ENCODE measurements at places on chromosomes 12 and 14. TPM values are rescaled to one million over a fixed set of nuclear protein-coding genes. Genes with fewer than 3 reads are reported as not detected.

- no peak for DNase-seq
These were observed 82.7 kb upstream of the ESRRB start for GRCh38 chr14:76293221-76293620.

DNA sequence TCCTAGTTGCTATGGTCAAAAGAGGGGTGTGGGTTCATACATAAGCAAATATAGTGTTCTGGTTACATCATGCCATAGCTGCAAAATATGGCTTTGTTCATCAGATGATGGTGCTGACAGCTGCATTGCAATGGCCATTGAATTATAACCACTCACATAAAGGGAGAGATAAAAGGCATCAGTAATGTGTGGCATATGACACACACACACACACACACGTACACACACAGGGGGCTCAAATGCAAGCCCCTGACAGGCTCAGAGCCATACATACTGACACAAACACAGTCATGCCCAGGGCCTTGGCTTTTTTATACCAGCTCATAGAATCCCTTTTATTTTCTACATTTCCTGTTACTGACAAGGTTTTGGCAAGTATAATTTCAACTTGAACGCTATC lies 698.9 kb downstream of the BCL11B start:
- DNase-seq = no peak

DNA sequence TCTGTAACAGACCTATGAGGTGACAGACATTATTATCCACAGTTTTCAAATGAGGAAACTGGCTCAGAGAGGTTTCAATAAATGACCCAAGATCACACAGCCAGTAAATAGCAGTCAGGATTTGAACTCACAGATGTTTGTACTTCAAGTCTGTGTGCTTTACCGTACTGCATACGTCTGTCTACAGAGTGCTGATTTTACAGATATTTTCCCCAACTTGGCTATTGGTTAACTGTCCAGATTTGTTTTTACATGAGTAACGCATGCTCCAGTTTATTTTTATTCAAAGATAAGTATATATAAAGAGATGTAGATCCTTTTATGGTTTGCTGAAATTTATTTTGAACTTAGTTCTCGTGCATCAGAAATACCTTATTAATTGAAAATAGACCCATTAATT lies 65.7 kb upstream of the SLC38A2 start:
- no peak for DNase-seq

ABHD12B gene
- not detected for total RNA-seq

FIGNL2 gene
- 1.2 TPM for total RNA-seq

PITPNM2 gene
- 12.1 TPM for total RNA-seq

CCDC177 gene
- total RNA-seq = not detected

RAD51B gene
- total RNA-seq = 12.1 TPM
